ENCODE measurements at places on chromosomes 4 and X.

GRCh38 chr4:40185830-40186664, 10.8 kb upstream of the RHOH start:
- DNase-seq: no peak

DNA sequence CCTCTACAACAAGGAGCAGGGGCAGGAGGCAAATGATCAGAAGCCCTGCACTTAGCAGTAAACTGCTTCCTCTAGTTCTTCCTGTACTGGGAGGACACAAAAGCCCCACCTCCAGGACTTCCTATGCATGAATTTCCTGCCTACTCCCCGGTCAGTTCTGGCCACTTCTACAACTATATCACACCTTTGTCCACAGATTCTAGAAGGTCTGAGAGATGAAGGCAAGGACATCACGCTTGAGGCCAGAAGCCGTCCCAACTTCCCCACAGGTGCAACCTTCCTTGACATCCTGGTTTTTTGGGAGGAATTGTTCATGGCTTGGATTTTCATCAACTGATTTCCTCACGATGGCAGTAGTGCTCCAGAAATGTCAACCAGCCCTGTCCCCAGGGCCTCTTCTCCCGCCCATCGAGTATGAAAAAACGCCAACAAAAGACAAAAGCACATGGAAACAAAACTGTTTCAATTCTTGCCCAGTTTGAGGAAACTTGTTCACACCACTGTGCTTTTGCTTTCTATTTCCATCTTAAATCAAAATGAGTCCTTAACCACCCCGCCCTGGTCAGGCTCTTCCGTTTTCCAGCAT, 206.5 kb upstream of the STK26 start:
- DNase-seq: no peak

- no peak for DNase-seq
Measured at GRCh38 chrX:96204928-96205327, 479.7 kb upstream of the DIAPH2 start.

- no peak for DNase-seq
Measured at GRCh38 chrX:26138274-26138673, at the start of gene MAGEB18. Gene MAGEB18, plus strand, starts transcription at chrX:26138343. Its CDS starts 643 bp downstream, at chrX:26138986.

- no peak for DNase-seq
Measured at GRCh38 chrX:77167993-77168392, 279.2 kb upstream of the FGF16 start.

- no peak for DNase-seq
Measured at GRCh38 chrX:9221781-9222180, 187.9 kb upstream of the FAM9B start.

- no peak for DNase-seq
Measured at GRCh38 chrX:65871671-65872311, 168.1 kb downstream of the VSIG4 start.

DNA sequence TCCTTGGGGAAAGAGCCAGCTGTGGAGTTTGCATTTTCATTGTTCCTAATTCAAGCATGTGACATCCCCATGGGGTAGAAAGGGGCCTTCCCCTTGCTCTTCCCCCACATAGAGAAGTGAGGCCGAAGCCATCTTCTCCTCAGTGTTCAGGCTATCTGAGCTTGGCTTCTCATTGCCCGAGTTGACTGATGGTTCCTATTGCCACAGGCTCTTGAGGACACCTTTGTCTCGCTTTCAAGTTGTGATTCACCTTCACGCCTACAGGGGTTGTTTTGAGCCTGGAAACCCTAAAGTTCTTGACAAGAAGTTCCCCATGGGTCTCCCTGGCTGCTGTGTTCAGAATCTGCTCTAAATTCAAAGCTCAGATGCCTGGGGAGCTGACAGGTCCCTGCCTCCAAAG, 25.0 kb downstream of the CCNQ start:
- DNase-seq: no peak

DNA sequence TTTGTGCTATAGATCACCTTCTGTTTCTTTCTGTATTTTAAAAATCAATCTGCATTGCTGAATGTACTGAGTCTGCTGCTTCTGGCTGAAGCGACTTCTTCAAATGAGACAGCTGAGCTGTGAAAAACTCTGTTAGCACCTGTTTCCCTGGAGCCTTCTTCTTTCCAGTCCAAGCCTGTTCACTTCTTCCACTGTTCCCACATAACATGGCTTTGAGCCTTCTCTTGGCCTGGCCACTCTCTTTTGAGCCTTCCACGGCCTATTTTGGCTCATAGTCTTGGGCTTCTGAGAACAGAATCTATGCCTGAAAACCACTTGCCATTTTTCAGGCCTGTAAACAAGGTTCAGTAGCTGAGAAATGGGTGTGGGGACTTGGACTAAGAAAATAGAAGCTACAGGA, 132.9 kb upstream of the IGFBP7 start:
- DNase-seq: no peak

- no peak for DNase-seq
Measured at GRCh38 chr4:31715302-31715701, 995.1 kb downstream of the PCDH7 start.

- DNase-seq: no peak
Measured at GRCh38 chr4:152172146-152172545, 363.7 kb downstream of the FBXW7 start.

GRCh38 chr4:55051532-55051931, 73.9 kb downstream of the KDR start:
- DNase-seq: no peak

DNA sequence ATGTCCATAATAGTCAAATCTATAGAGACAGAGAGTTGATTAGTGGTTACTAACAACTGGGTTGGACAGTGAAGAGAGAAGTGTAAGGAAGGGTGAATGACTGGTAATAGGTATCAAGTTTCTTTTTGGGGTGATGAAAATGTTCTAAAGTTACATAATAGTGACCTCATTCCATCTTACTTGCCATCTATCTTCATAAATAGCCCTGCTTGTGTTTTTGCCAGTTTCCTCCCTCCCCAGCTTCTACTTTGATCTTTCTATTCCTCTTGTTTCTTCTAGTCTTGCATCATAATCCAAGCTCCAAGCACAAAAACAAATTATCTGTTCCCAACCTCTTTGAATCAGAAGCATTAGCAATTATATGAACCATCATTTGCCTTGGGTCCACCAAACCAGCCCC, 40.2 kb upstream of the TET2 start:
- DNase-seq: no peak

- no peak for DNase-seq
Measured at GRCh38 chrX:73836956-73837477, 274.0 kb downstream of the CHIC1 start.

Data from Right ventricle myocardium inferior (tissue), 1 donor.